Putamen (tissue), 1 donor: ENCODE measurements at places on chromosomes 5 and 9.

GRCh38 chr5:1654786-1655495 lies 131.2 kb upstream of the LPCAT1 start:
- DNase-seq, result no peak

DNA sequence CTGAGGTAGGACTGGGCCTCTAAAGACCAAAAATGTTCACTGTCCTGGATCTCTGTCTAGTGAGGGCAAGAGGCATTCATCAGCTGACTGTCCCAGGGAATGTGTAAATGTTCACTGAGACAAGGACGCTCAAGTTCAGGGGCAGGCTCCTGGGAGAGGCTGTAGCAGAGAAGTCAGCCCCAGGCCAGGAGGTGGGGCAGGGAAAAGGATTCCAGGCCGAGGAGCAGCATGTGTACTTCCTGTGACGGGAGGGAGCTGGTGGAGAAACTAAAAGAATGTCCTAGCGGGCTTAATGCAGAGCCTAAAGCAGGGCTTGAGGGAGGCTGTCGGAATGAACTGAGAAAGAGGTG lies 205.8 kb downstream of the GABBR2 start:
- DNase-seq, result no peak

DNA sequence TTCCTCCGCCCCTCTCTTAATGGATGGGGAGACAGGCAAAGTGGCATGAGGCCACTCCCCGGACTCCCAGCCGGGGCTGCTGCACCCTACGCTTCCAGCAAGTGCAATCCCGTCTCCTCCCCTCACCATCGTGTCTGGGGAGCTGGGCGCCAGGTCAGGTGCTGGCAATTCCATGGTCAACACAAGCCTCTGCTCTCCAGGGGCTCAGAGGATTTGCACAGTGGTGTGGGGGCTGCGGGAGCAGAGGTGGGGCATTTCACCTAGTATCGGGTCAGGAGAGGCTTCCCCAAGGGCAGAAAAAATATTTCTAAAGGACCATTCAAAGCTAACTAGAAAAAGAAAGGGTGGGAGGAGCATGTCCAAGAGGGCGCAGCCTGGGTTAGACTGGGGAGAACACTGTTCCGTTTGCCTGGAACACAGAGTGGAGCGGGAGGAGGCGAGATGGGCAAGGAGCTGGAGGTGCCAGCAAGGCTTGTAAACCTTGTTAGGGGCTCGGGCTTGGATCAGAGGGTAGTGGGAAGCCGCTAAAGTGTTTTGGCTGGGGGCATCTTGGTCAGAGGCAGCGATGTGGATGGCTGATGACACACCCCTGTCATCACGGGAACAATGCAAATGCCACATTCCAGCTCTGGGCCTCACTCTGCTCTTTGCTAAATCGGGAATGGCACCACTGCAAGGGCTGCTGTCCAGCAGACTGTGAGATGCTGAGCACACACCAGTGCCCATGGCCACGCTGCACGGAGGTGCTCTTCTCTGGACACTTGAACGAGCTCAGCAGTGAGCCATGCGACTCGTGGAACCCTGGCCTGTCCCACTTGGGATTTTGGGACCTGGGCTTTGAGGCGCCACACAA lies 191.7 kb downstream of the CDK5RAP2 start:
- DNase-seq, result no peak

- no peak for DNase-seq
Observed at GRCh38 chr5:169424279-169424655, 123.3 kb upstream of the SLIT3 start.

DNA sequence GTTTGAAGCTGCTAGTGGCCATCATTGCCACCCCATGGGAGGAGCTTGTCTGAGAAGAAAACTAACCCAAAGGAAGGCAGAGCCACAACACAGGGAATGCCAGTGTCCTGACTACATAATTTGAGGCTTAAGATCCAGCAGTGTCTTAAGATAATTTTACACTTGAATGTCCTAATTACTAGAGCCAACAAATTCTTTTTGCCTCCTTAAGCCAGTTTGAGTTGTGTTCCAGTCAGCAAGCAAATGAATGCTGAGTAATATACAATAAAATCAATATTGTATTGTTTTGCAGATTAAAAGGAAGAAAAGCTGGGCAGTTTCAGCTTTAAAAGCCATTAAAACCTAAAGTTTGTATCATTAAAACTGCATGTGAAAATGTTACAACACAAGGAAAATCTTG lies 13.9 kb downstream of the HTR4 start:
- no peak for DNase-seq

DNA sequence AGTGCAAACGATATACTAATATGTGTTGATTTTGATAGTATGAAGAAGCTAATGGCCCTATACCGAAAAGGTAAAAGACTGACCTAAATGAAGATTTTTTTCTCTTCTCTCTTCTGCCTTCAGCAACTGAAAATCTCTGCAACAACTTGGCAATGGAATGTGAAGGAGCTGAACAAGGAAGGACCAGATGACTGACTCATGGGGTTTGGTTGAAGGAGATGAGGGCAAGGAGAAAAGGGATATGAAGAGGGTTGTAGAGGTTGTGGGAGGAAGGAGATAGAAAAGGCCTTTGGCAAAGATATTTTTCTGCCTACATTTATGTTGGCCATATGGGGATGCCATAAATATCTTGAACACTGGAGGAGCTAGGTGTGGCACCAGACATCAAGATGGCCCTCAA lies 129.7 kb upstream of the CHD1 start:
- DNase-seq, result no peak

DNA sequence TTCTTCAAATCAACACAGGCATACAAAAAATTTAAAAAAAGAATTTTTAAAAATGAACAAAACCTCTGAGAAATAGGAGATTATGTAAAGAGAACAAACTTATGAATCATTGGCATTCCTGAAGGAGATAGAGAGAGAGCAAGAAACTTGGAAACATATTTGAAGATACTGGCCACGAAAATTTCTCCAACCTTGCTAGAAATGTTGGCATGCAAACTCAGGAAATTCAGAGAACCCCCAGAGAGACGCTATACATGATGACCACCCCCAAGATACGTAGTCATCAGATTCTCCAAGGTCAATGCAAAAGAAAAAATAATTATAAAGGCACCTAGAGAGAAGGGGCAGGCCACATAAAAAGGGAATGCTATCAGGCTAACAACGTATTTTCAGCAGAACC lies 472.5 kb downstream of the MTRR start:
- no peak for DNase-seq

DNA sequence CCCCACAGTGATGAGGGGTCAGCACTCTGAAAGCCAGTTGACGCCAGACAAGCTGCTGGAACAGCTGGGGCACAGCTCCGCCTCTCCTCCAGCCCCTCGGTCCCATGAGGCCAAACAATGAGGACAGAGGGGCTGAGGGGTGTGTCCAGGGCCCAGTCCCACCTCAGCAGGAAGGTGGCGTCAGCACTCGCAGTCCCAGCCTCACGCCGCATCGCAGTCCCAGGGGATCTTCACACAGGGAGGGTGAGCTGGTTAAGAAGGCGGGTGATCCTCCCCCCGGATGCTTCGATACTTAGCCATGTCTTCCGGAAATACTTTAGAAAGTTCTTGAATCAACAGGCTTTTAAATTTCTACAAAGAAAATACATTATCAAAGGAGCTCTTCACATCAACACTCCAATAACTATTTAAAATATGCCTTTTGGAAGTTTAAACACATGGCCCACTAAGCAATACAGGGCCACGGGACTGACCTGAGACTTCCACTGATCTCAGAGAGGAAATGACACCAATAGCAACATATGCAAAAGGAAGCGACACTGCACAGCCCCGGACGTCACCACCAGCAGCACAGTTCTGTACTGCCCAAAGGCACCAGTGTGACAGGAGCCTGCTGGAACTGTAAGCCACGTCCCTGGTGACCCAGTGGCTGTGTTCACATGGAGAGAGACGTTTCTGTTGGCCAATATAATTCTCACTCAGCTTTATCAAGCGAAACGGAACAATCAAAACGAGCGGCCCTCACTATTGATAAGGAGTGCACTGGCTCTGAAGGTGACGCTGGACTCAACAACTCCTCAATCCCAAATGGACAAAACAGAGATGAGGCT lies 5.9 kb downstream of the MED10 start:
- no peak for DNase-seq

DNA sequence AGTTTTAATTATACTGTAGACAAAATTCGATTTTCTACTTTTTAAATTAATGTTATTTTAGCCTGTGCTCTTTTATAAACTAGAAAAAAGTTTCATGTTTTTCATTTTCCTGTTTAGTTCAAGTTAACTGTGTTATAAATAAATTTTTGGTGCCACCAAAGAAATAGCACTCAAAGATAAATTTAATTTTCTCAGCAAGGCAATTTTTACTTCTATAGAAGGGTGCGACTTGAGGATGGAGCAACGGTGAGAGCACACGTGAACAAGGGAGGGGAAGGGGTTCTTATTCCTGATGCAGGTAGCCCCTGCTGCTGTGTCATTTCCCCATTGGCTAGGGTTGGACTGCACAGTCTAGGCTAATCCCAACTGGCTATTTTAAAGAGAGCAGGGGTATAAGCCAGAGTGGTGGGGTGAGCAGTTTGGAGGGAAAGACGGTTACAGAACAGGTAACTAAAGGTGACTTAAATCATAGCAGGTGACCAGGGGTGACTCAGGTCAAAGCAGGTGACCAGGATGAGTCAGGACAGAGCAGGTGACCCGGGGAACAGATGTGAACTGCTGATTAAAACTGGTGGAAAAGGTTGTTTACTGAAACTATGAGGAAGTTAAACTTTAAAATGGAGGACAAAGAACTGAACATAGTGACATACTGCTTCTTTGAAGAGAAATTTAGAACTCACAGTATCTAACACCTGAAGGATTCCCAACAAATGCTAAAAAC lies 104.6 kb upstream of the GPBP1 start:
- no peak for DNase-seq

DNA sequence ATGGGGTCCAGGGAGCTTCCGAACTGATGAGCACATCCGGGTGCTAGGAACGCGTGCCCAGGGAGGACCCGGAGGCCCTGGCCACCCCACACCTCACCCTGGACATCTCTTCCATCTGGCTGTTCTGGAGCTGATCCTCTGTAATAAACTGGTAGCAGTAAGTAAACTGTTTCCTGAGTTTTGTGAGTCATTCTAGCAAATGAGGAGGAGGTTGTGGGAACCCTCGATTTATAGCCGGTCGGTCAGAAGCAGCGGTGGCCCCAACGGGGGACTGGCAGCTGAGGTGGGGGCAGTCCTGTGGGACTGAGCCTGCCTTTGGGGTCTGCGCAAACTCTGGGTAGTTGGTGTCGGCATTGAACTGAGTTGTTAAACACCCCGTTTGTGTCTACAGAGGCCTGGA lies 15.4 kb upstream of the UBAC1 start:
- DNase-seq, result no peak

GRCh38 chr9:117415358-117415914 lies 579 bp upstream of the ASTN2 start:
- no peak for DNase-seq

DNA sequence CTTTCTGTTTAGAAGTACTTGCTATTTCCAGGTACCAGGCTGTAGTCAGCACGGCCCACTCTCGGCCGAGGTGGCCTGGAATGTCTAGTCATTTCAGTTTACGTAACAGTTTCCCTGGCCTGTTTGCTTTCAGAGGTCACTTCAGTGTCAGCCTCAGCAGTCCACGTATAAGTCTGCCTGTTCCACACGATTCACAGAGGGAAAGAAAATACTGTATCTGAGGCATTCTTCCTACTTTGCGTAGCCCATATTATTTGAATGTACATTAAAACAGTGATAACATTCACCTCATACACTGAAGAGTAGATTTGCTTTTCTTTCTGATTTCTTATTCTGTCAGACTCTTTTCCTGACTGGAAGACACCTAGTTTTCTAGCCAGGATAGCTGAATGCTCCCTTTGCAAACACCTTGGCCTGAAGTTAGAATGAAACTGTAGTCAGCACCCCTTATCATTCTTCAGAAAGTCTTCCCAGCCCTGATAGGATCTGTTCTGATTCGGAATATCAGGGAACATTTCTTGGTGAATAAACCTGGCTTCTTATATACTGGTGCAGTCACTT lies 140.9 kb downstream of the AOPEP start:
- no peak for DNase-seq

DNA sequence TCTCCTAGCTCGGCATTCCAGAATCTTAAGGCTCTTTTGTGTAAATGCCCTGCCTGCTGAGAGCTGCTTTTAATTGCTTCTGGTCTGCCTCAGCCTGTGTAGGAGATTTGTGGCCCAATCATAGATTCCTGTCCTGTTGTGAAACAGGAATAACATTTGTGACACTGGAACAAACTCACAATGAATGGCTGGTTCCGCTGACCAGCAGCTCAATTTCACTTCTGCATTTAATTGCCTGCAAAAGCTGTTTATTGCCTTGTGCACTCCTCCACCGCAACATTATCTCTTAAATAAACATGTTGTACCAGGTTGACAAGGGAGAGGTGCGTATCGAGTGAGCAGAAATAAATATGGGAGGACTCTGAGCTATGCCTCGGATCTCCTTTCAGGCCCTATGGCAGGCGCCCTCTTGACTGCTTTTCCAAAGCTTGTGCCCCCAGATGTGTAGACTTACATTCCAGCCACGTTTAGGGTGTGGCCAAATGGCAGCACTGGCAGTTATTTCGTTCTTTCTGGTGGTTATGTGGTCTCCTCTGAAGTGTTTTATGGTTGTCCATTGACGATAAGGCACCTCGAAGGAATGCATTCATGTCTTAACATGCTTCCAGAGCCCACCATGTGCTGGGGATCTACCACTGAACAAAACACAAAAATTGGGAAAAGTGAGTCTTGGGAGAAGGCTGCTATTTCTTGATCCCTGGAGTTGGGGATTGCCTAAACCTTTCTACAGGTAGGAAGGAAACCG lies 58.1 kb downstream of the DMRT1 start:
- DNase-seq, result peak; percentile 3

GRCh38 chr9:99472240-99472915 lies 250.3 kb downstream of the SEC61B start:
- peak; percentile 9 for DNase-seq

DNA sequence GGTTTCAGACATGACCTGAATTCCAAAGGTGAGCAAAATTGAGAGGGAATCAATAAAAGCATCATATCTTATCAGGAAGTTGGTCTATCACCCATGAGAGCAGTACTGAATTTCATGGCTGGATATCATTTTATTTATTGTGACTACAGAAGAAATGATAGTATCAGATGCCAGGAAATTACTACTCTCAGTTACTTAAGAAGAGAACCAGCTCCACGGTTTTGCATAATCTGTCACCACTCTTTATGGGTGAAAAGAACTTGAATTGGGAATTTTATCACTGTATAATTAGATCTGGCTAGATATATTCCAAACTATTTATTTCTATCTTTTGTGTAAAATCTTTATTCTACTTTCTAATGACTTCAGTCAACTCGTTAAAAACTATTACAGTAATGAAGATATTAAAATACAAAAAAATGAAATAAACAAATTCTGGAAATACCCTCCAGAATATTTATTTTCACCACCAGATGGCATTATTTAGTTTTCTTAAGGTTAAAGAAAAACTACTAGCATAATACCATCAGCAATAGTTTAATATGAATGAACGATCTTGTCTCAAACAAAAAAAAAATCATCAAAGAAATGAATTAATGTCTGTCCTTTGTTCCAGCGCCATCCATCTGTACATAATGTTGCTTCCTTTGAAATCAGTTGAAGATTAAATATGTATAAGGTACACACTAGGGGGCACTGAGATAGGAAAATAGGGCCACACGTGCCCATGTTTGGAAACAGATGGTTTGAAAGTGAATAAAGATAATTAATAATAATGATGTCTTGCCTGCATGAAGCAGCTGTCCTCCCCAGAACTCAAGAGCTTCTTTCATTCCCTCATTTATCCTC lies 84.7 kb upstream of the SLCO6A1 start:
- DNase-seq, result no peak
